ENCODE measurements at places on chromosomes 6 and 20.

GRCh38 chr6:111731456-111732195, 125.9 kb upstream of the TRAF3IP2 start:
- DNase-seq, result no peak

GRCh38 chr20:55365745-55366144, 639.6 kb downstream of the CBLN4 start:
- DNase-seq, result no peak

DNA sequence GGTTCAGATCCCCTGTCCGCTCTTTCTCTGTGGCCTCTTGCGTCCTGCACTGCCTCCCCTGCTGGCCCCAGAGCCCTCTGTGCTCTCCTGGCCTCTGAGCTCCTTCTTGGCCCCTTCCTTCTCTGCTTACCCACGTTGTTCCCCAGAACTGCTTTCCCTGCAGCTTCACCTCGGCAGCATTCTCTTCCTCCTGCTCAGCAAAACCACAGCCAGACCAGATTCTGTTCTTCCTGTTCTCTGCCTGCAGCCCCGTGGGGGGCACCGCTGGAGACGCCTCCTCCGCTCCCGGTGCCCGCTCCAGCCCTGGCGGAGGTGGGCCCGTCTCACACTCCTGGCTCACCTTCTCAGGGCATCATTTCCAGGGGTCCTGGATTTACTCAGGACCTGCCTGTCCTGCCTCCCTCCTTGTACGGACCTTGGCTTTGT, 59.7 kb downstream of the TCP11 start:
- no peak for DNase-seq

DNA sequence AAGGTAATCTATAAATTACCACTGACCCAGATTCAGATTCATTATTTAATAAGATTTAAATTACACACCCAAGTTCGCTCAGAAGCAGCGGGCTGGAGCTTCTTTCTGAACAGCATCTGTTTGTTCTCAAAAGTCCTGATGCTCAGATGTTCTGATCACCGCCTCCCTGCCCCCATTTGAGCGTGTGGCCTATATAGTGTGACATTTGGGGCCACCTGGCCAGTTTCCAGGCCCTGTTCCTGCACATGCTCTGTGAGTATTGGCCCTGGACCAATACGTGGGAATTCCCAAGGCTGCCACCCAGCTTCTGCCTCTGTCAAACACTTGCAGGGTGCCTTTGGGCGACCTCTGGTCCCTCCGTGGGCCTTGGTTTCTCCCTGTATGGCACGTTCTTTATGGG, 228.8 kb downstream of the TFAP2C start:
- no peak for DNase-seq

GRCh38 chr20:21364413-21364812, 32.9 kb downstream of the NKX2-4 start:
- DNase-seq, result no peak

GRCh38 chr6:7101290-7101689, 6.5 kb upstream of the RREB1 start:
- DNase-seq, result no peak

GRCh38 chr6:12356983-12357972, 67.1 kb downstream of the EDN1 start:
- DNase-seq, result no peak

DNA sequence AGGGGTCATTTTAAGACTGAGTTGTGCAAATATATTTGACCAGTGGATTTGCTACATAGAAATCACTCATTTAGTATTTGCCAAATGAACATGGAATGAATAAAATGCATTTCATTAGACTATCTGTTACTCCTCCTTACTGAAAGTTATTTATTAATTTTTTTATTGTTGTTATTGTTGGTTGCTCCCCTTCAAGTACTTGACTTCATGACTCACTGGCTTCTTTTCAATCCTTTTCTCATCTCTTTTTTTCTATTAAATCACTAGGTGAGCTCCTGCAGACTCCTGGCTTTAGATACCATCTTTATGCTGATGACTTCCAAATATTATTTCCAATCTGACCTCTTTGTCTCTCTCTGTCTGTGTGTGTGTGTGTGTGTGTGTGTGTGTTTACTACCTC, 192.2 kb upstream of the FAM83B start:
- DNase-seq, result no peak

DNA sequence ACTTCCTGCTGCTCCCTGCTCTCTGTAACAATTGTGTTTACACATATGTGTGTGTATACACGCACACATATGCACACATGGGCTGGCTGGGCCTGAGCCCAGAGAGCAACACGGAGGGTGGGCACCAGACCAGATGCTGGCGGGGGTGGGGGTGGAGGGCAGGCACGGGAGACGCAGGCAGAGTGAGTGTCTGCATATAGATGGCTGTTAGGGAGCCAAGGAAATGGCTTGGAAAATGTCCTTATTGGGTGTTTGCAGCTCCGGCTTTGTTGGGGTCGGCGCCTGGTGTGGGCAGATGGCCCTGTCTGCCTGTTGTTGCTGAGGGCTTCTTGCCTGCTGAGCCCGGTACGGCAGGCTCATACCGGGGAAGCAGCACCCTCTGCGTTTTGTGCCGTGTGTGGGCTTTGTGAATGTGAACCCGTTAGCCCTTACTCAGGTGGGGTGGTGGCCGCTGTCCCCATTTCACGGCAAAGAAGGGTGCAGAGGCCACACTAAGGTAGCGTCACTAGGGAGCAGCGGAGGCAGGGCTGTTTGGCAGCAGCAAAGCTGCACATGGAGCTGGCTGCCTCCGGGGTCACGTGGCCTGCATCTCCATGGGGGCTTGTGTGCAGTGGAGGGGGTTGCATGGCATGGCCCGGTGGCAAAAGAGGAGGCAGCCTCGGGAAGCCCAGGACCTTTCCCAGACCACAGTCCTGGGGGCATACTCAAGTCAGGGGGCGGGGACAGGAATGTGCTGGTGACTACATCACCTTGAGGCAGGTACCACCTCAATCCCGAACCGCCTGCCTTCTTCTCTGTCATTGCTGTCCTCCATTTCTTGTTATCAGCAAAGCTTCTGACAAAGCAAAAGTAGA, 47.4 kb upstream of the SRF start:
- no peak for DNase-seq
